B cell (primary cell): ENCODE measurements at places on chromosomes 12 and 14.

DNA sequence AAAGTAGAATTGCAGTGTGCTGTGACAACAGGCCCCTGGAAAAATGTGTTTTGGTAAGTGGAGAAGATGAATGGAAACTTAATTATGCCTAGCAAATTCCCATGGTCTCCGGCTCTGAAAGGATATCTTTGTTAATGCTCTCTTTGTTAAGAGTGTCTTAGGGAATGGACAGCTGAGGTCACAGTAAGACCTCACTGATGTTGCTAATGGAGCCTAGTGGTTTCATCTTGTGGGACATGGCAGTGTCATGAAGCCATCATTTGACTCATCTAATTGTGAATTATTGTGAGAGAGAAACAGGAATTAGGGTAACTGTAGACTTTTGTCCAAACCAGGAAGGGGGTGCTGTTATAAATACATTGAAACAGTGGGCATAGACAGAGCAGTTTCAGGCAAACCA, 330.3 kb downstream of the TMTC2 start:
- DNase-seq: no peak

DNA sequence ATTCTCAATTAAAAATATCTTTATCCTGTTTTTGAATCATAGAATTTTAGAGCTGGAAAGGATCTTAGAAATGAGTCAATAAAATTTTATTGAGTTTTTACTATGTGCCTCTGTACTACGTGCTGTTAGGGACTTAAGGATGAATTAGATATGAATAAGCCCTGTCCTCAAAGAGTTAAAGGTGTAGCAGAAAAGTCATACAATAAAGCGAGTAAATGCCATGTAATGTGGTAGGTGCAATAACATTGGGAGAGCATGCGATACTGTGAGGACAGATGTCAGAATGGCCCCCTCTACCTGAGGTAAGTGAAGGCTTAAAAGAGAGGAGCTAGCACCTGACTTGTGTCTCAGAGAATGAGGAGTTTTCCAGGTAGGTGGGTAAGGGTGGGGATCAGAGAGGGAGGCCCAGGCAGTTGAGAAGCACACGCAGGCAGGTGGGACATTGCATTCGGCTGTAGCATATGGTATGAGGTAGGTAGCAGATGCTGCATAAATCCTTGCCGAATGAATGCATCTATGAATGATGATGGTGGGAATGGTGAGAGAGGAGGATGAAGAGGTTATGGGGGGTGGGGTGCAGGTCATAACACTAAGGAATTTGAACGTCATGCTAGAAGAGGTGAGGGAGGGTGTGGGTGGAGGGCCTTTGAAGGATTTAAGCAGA, 35.4 kb upstream of the ATP23 start:
- no peak for DNase-seq

GRCh38 chr14:84017495-84017894, 1512.4 kb upstream of the FLRT2 start:
- DNase-seq: no peak

DNA sequence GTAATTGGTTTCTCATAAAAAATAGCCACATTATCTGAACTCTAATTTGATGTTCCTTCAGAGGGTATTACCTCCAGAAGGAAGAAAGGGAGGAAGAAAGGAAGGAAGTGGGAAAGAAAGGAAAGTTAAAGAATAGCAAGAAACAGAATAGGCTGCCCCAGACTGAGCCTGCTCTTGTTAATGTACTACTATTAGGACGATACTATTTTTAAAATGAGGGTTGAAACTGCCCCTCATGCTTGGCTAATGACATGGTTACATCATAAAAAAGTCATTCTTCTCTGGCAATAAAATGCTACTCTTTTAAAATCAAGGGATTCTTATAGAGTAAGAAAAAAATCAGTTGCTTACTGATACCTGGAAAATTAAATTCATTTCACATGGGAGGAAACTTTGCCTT, 253.0 kb downstream of the KTN1 start:
- no peak for DNase-seq

DNA sequence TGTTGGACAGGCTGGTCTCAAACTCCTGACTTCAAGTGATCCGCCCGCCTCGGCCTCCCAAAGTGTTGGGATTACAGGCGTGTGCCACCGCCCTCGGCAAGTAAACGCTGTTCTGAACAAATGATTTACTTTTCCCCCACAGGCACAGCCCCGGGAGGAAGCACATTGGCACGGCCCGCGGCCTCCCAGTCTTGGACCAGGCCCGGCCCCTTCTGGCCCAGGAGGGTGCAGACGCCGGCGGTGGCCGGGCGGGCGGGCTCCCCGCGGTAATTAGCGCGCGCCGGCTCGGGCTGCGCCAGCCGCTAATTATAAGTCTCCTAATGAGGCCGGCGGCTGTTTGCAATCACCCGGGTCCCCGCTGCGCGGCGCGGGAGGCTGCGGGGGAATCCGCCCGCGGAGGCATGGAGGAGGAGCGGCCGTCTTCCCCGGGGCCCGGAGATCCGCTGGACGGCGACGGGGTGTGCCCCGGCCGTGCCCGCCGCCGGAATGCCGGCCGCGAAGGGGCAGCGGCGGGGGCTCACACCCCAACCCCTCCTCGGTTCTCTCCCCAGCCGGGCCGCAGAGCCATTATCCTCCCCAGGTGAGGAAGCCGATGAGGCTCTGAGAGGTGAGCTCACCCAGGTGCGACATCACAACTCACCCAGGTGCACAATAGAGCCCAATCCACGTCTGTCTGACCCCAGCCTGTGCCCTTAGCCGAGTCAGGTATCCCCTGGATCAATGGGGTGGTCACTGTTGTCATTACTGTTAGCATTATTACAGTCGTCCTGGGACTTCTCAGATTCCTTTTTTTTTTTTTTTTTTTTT, 3.3 kb upstream of the POP5 start:
- DNase-seq: peak; percentile 74

- peak; percentile 19 for DNase-seq
Measured at GRCh38 chr12:85920324-85920947, 46.3 kb downstream of the NTS start.

- no peak for DNase-seq
Measured at GRCh38 chr12:26331960-26332359, 136.6 kb downstream of the SSPN start.

DNA sequence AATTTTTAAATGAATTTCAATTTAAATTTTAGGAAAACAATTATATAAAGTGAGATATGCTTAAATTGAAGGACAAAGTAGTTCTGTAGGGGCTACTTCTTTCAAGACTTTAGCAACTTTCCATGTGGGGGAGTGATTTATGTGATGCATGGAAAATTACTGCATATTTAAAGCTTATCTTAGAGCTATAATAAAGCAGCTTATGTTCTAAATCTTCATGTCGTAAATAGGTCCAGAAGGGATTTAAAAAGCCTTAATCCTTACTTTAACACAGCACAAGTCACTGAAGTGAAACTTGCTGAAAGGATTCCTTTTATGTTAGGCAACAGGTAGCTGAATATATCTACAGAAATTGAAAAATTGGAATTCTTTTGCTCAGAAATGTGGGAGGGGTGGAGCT, 340.4 kb downstream of the NAV3 start:
- DNase-seq: no peak
